Esophagus squamous epithelium (tissue), 5 donors: ENCODE measurements at places on chromosomes 6 and 20.

- no peak for DNase-seq
These were observed 5.1 kb upstream of the BPI start for GRCh38 chr20:38298768-38299288.

DNA sequence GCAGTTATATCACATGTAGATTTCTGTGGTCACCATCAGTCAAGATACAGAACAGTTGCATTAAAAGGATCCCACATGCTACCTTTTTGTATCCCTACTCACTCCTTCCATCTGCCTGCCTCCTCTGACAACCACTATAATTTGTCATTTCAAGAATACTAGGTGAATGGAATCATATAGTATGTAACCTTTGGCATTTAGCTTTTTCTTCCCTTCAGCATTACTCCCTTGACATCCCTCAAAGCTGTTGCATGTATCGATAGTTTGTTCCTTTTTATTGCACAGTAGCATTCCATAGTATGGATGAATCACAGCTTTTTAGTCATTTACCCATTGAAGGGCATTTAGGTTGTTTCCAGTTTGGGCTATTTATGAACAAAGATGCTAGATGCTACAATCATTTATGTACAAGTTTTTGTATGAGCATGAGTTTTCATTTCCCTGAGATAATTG lies 26.1 kb downstream of the NCOA7 start:
- DNase-seq, result no peak

GRCh38 chr6:146910611-146911010 lies 293.6 kb upstream of the STXBP5 start:
- no peak for DNase-seq

GRCh38 chr20:56430461-56430860 lies 18.4 kb downstream of the CASS4 start:
- DNase-seq, result no peak

- DNase-seq, result no peak
These were observed 14.0 kb downstream of the FOXC1 start for GRCh38 chr6:1623769-1624057.

DNA sequence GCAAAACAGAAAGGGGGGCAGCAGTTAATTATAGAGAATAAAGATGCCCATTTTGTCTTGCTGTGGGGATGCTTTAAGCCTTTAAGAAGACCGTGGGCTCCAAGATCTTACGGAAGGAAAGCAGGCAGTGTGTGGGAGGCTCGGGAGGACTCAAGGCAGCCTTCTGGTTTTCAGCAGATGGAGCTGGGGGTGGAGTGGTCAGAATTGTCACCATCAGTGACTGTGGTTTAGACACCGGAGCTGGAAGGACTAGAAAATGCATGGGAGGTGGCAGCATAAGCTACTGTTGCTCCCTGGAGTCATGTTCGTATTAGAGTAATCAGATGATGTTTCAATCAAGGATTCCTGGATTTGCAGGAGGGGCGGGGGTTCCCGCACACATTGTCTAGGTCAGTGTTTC lies 3.7 kb downstream of the PHACTR1 start:
- DNase-seq, result no peak

GRCh38 chr20:19322061-19322985 lies 109.9 kb downstream of the SLC24A3 start:
- no peak for DNase-seq

GRCh38 chr6:125301435-125302391 lies at the start of gene HDDC2:
HDDC2 (minus strand) TSS chr6:125301967; CDS start chr6:125301932, 35 bp downstream.
- peak; percentile 5 for DNase-seq

DNA sequence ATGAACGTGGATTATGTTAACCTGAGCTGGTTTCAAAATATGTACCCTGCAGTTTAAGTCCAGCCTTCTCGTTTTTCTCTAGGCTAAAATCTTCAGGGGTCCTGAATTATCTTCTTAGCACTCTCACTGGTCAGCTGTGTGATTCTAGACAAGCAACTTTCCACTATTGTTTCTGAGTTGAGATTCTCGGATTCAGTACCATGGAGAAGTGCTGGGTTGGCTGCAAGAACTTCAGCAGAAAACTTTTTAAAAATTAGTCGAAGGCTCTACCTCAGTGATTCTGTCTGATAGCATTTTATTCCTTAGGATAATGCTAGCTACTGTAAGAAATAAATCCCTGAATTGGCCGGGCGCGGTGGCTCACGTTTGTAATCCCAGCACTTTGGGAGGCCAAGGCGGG lies 173.7 kb downstream of the GRM1 start:
- no peak for DNase-seq

GRCh38 chr6:28553986-28554881 lies 28.6 kb downstream of the GPX5 start:
- no peak for DNase-seq

- DNase-seq, result no peak
These were observed 93.7 kb downstream of the SULF2 start for GRCh38 chr20:47691625-47692024.

GRCh38 chr20:56463428-56463827 lies 5.0 kb upstream of the RTF2 start:
- no peak for DNase-seq

- DNase-seq, result no peak
These were observed 3.1 kb downstream of the PXDC1 start for GRCh38 chr6:3748208-3749066.

GRCh38 chr6:21639316-21639715 lies 45.8 kb downstream of the SOX4 start:
- DNase-seq, result no peak

DNA sequence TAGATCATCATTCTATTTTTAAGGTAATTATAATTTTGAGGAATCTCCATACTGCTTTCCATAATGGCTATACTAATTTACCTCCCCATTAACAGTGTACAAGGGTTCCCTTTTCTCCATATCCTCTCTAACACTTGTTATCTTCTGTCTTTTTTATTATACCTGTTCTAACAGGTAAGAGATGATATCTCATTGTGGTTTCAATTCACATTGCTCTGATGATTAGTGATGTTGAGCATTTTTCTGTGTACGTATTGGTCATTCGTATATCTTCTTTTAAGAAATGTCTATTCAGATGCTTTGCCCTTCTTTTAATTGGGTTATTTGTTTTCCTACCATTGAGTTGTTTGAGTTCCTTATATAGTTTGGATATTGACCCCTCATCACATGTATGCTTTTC lies 81.6 kb upstream of the SCAF8 start:
- no peak for DNase-seq

DNA sequence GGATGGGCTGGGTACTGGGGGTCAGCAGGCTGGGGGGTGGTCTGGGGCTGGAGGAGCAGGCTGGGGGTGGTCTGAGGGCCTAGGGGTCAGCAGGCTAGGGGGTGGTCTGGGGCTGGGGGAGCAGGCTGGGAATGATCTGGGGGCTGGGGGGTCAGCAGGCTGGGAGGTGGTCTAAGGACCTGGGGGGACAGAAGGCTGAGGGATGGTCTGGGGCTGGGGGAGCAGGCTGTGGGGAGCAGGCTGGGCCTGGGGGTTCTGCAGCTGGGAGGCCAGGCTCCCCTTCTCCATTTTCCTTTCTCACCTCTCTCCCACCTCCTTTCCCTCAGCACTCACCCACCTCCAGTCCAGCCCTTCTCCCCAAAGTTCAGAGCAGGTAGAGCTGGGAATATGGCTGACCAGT lies 114.2 kb downstream of the PSMB1 start:
- no peak for DNase-seq

- DNase-seq, result no peak
These were observed 22.8 kb upstream of the PCMTD2 start for GRCh38 chr20:64232794-64233193.

DNA sequence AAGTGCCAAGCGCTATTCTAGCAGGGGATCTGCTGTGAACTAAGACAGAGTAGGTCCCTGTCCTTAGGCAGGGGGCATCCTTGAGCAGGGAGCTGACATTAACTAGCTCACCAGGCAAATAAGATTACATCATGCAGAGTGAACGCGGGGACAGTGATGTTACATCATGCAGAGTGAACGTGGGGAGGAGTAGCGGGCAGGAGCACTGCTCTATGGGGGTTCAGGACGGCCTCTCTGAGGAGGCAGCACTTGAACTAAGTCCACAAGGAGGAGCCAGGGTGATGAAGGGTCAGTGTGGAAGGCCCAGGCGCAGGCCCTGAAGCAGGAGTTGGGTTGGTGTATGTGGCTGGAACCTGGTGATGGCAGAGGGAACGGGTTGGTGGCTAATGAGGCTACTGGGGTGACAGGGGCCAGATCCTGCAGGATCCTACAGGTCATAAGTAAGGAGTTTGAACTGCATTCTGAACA lies 38.7 kb downstream of the KAT14 start:
- DNase-seq, result no peak

DNA sequence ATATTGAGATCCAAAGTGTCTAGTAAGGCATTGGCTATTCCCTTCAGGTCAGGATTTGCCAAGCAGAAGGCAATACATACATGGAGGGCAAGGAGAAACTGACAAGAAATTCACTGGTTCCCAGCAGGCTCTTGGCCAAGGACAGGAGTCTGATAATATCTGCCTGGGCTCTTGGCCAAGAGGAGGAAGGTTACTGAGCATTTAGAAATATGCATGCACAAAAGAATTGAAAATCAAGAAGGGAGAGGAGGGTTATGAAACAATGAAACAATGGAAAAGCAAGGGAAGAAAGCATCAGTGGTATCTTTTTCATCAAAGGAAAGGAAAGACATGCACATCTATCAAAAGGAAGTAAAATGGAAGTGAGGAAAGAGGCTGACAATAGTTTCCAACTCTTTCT lies 42.4 kb downstream of the ARHGAP18 start:
- DNase-seq, result no peak
